Cardiac fibroblast (primary cell): ENCODE measurements at places on chromosomes 12 and 14.

DNA sequence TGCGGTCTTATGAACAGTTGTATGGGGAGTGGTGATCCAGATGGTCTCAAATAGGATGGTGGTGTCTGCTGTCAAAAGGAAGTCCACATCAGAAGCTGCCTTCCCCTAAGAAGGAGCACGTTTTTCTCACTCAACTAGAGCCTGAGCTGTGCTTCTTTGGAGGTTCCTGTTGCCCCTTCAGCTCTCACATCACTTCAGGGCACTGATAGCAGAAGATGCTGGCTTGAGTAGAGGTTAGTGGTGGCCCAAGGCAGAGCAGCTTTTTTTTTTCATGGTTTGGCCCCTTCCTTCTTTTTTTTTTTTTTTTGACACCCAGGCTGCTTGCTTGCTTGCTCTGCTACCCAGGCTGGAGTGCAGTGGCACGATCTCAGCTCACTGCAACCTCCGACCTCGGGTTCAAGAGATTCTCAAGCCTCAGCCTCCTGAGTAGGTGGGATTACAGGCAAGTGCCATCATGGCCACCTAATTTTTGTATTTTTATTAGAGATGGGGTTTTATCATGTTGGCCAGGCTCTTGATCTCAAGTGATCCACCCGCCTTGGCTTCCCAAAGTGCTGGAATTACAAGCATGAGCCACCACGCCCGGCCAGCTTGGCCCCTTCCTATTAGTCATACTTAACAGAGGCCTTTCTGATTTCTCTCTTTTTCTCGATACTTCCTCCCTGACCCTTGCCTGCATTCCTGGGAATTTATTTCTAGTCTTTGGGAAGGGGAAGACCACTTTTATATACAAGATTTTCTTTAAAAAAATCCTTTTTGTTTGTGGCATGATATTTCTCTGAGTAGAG is 31.6 kb downstream of the KLRD1 start:
- DNase-seq = peak; percentile 70

DNA sequence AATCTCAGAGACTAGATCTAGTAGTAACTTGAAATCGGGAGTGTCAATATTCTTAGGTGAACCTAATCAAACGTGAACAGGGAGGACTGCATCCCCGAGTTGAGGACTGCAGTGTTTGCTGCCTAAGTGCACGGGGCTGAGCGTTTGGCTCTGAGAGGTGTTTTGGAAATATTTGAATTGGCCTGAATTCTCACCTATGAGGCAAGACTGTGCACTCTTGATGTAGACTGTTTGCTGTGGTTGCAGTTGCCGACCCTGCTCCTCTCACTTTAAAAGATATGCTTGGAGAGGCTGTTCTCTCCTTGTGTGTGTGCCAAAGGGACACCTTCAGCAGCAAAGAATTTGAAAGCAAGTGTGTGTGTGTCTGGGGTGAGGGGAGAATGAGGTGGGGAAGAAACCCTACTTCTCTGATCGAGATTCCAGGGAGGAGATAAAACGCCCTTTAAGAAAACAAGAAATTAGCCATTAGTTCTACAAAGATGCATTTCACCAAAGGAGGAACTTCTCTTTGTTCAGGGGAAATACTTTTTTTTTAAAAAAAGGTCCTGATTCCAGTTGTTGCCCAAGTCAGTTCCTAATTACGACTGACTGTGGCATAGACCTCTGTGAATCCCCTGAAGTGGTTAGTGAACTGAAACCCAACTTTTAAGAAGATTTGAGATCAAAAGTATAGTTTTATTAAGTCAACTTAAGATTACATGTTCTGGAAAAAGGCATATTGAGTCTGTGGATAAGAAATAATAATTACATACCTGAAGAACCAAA is 106.6 kb downstream of the DYRK2 start:
- DNase-seq = no peak

GRCh38 chr12:94815958-94816357 is 165.6 kb upstream of the TMCC3 start:
- no peak for DNase-seq

DNA sequence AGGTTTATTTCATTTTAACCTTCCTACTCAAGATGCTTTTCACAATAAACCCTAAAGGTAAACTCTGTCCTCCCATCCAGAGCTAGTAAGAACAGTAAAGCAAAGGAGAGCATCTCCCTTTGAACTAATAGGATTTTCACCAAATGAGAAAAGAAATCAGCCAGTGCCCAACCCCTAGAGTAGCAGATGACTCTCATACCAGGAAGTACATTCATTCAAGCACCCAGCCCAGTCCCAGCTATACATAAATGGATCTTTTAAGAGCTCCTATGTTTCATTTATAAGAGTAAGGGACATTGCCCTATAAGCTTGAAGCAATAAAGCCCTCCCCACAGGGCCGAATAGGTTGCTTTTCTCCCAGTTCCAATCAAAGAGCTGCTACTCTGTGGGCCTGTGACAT is 7.6 kb downstream of the BAZ2A start:
- DNase-seq = no peak

DNA sequence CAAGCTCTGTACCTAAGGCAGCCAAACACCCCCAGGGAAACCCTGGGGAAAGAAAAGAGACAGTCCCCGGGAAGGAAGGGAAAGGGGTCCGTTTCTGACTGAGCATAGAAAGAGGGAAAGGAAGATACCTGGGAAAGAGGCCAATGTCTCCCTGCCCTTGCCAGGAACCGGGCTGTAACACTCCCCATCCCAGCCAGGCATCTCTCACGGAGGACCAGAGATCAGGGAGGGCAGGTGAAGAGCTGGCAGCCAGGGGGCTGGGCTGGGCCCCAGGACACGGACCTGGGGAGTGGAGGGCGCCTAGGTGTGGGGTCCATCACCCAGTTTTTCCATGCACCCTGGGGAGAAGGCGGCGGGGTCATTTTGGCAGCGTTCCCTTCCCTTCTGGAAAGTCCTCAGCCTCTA is 18.9 kb upstream of the PLEKHH1 start:
- no peak for DNase-seq

GRCh38 chr14:44036248-44036647 is 470.8 kb downstream of the FSCB start:
- no peak for DNase-seq

- DNase-seq = no peak
These were observed 2.6 kb downstream of the NKX2-1 start for GRCh38 chr14:36517242-36518030.

GRCh38 chr12:56115329-56115728 is 1.1 kb upstream of the RPL41 start:
- DNase-seq = peak; percentile 53

DNA sequence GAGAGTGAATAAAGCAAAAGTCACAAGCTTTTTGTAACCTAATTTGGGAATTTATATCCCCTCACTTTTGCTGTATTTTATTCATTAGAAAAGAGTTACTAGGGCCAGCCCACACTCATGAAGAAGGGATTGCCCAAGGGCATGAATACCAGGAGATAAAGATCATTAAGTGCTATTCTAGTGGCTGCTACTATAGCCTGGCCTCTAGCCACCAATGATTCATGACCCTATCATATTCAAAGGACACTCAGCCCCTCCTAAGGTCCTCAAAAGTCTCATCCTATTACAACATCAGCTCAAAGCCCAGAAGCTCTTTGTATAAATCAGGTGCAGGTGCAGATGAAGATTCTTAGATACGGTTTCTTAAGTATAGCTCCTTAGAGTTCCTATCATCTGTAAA is 518.1 kb downstream of the TRHDE start:
- no peak for DNase-seq

- no peak for DNase-seq
These were observed 6.5 kb upstream of the PPFIBP1 start for GRCh38 chr12:27517546-27517945.

- peak; percentile 64 for DNase-seq
These were observed 17.7 kb upstream of the C1S start for GRCh38 chr12:7042842-7043241.

- DNase-seq = no peak
These were observed 132.8 kb downstream of the SLC38A4 start for GRCh38 chr12:46693034-46693433.

DNA sequence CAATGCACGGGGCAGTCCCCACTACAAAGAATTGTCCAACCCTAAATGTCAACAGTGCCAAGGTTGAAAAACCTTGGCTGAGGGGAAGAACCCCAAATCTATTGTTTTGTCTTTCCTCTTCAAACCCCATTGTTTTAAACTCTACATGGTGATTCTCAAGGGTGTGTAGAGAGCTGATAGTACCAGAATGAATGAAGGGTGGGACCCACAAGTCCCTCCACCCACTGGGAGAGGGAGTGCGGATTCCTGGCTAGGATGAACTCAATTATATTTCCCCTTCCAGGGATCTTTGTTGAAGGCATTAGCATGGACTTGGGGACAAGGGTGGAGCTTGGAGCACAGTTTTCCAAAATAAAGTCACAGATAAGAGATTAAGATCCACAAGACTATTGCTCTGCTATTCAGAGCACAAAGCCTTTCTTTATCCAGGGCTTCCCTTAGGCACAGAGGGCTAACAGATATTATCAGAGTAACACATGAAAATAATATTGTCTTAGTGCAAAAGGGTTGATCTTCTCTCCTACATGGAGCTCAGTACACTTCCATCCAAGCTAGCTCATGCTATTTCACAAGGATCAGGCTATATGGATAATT is 755.1 kb upstream of the TBX3 start:
- DNase-seq = no peak

- DNase-seq = no peak
These were observed 17.4 kb upstream of the KRT7 start for GRCh38 chr12:52215587-52216031.

GRCh38 chr12:108146035-108146893 is 17.2 kb downstream of the WSCD2 start:
- no peak for DNase-seq

- DNase-seq = no peak
These were observed 123.2 kb downstream of the CHST11 start for GRCh38 chr12:104579718-104580495.

GRCh38 chr12:92814584-92814983 is 111.8 kb downstream of the PLEKHG7 start:
- no peak for DNase-seq

DNA sequence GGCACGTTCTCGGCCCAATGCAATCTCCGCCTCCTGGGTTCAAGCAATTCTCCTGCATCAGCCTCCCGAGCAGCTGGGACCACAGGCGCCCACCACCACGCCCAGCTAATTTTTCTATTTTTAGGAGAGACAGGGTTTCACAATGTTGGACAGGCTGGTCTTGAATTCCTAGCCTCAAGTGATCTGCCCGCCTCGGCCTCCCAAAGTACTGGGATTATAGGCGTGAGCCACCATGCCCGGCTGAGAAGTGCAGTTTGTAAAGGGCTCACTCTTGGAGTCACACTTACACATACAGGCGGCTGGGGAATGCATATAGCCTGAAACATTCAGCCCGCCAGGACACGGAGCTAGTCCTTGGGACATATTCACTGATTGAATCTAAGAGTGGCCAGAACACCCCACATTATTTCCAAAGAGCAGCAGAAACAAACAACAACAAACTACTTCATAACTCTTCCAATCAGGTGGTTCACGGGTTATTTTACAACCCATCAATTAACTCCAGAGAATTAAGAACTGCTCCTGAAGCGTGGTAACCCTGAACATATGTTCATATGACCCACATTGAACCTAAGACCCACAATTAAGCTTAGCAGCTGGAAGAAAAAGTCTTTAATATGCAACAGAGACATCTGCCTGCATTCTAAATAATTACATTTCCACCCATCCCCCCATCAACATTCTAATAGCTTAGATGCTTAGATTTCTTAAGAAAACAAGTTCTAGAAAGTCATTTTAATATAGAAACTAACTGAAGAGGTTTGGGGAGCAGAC is 49.2 kb downstream of the SSH1 start:
- no peak for DNase-seq

DNA sequence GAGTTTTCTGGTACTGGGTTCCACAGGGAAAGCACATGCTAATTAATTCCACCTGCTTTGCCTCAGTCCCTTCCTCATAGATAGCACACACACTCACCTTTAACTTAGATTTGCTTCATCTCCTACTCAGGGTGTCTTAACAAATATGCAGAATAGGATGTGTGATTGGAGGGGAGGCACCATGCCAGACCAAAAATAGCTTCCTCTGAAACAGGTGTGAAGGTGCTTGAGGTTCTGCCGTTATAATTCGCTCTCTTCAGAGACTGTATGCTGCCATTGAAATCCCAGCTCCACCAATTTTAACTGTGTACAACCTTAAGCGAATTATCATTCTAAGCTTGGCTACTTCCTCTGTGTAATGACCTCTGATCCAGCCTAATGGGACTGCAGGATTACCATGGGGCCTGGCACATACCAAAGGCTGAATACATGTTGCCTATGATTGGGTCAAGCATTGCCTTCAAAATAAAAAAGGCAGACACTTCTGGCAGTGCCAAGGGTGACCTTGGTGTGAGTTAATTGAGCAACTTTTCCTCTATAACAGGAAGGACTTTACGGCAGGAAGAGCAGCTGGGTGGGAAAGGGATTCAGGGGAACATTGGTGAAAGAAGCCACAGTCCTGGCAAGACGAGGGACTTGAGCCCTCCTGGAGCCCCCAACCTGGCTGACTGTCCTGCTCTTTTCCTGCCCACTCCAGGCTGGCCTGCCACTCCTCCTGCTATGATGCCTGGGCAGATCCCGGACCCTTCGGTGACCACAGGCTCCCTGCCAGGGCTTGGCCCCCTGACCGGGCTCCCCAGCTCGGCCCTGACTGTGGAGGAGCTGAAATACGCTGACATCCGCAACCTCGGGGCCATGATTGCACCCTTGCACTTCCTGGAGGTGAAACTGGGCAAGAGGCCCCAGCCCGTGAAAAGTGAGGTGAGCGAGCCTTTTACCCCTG is 9.7 kb downstream of the JDP2 start:
- DNase-seq = no peak

- DNase-seq = no peak
These were observed 114.3 kb downstream of the SSPN start for GRCh38 chr12:26309634-26310033.

- peak; percentile 95 for DNase-seq
These were observed 25.6 kb upstream of the KRAS start for GRCh38 chr12:25276199-25276937.

DNA sequence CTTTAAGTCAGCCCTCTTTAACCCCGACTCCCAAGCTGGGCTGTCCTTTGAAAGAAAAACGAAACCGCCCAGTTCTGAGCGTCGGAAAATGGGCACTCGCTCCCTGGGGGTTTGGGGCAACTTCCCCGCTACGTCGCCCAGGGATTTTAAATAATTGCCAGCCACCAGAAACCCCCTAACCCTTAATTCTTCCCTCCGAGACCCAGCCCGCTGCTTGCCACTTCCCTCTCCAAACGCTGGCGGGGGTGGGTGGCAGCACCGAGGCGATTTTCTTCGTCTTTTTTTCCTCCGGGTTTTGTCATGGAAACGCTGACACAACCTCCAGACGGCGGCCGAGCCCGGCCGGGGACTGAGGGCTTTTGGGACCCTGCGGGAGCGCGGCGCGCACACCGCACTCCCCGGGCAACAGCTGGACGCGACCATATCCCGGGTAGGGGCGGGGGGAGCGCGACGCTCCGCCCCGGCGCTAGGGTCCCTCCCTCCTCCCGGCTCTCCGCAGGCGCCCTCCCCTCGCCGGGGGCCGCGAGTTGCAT is at the start of gene CHST11:
Gene CHST11, plus strand, starts transcription at position 532 of the 533 bp plus-strand sequence.
- peak; percentile 95 for DNase-seq
